ENCODE measurements at places on chromosomes 1 and 21. TPM values are rescaled to one million over a fixed set of nuclear protein-coding genes. Genes with fewer than 3 reads are reported as not detected.

ADGRL2 gene
- total RNA-seq: 9.2 TPM

GRCh38 chr1:182185842-182186756 lies 124.6 kb upstream of the ZNF648 start:
- H3K4me1 ChIP-seq: no peaks in the 10 kb centered on the region
- H3K36me3 ChIP-seq: no peaks in the 10 kb centered on the region
- H3K27me3 ChIP-seq: no peaks in the 10 kb centered on the region
- no peak overlapping the region for H3K27ac ChIP-seq

DNA sequence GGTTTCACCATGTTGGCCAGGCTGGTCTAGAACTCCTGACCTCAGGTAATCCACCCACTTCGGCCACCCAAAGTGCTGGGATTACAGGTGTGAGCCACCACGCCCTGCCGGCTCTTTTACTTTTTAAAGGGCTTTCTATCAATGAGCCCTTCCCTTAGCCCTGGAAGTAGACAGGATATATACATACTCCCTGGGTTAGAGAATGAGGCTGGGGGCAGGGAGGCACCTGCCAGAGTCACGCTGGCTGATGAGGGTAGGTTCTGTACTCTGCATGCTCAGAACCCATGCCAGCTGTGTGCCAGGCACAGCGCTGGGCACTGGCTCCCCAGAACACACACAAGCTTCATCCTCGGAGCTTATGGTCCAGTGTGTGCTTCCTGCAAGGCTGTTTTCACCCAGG lies 113.6 kb upstream of the IPO9 start:
- DNase-seq: no peak
- no peaks in the 10 kb centered on the region for H3K27me3 ChIP-seq
- no peak overlapping the region for H3K4me3 ChIP-seq
- H3K27ac ChIP-seq: peak overlapping the region; percentile 81
- no peaks in the 10 kb centered on the region for H3K4me1 ChIP-seq

DNA sequence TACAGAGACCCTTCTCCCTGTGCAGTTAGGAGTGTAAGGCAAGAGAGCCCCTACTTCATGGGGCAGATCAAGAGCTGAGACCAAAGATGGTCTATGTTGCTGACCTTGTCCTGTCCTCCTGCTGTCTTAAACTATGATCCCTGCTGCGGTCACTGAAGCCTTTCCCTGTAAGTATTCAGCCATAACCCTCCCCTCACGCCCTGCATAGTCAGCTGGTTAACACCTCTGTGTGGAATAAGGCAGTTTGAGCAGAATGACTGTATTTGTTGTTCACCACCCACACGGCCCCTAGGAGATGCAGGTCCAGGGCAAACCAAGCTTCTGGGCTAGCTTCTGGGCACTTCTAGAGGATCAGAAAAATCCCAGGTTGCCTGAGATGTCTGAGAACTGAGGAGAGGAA lies 356 bp downstream of the TSPAN1 start:
- no peak for DNase-seq
- no peaks in the 10 kb centered on the region for H3K27me3 ChIP-seq
- H3K36me3 ChIP-seq: no peaks in the 10 kb centered on the region
- H3K4me1 ChIP-seq: peaks cover 9% of the 10 kb centered on the region

GSTM1 gene
- total RNA-seq: not detected

DNA sequence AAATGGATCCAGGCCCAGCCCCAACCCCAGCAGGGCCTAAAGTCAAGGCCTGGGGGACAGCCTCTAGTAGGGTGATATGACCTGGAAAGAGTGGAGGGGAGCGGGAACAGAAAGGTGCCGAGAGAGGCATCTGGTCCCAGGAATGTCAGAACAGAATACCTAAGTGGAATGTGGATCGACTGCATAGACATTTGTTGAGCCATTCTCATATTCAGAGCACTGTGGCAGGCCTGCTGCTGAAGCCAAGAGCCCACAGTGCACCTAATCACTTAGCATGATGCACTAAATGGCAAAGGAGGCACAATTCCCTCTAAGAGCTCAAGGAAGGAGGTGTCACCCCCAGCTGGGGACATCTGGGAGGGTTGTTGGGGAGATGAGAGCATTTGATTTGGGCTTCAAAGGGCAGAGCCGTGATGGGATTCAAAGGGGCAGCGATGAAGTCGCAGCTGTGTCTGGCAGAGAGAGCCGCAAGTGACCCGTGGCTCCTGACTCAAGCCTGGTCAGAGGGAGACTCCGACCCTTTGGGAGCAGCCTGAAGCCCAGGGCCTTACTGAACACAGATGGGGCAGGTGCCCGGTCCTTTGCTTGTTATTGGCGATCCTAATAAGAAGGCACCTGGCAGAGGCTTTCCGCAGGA lies 8.6 kb upstream of the PKP1 start:
- no peak overlapping the region for H3K27ac ChIP-seq
- H3K4me3 ChIP-seq: no peak overlapping the region
- DNase-seq: no peak
- H3K36me3 ChIP-seq: no peaks in the 10 kb centered on the region

DNA sequence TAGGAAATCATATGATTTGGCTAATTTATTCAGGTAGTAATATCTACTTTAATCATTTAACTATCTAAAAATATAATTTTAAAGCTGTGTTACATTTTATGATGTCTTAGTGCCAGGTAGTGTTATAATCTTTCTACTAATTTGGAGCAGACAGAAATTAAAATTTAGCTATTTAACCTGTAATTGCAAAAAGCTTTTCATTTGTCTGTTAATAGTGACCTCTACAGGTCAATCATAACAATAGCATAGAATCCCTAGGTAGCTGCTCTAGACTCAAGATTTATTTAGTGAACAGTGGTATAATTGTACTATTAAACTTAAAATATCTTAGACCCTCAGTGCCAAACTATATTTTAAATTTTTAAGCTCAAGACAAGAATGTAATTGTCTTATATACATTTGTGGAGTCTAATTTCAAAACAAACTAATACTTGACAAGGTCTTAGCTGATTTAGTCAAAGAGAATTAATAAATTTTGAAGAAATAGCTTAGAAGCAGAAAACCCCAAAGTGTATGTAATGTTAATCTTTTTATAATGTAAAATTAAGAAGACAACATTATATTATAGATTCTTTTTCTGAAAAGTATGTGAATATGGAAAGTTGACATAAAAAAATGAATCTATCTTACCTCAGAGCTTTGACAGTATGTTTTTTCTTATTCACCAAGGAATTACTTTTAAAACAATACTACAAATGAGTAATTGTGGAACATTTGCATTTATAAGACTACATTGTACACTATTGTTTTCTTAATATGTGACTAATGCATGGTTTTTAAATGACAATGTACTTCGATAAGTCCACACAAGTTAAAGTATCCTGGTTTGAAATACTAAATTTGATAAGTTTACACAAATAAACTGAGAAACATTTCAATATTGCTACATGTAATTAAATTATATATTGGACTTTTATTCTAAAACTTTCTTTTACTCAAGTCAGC lies 64.1 kb upstream of the RNPC3 start:
- H3K27me3 ChIP-seq: no peaks in the 10 kb centered on the region
- no peaks in the 10 kb centered on the region for H3K4me1 ChIP-seq
- no peak for DNase-seq
- no peak overlapping the region for H3K4me3 ChIP-seq
- no peak overlapping the region for H3K27ac ChIP-seq

- no peak overlapping the region for H3K4me3 ChIP-seq
- H3K27ac ChIP-seq: no peak overlapping the region
- no peaks in the 10 kb centered on the region for H3K27me3 ChIP-seq
- peaks cover 43% of the 10 kb centered on the region for H3K36me3 ChIP-seq
These were observed 32.6 kb downstream of the ZBED6 start for GRCh38 chr1:203828002-203828401.

FAAH gene
- 19.5 TPM for total RNA-seq

GRCh38 chr1:28811766-28812668 lies at the start of gene OPRD1:
Gene OPRD1 (plus strand): TSS chr1:28812170. CDS start chr1:28812384, 214 bp downstream.
- no peaks in the 10 kb centered on the region for H3K36me3 ChIP-seq
- peaks cover 4% of the 10 kb centered on the region for H3K27me3 ChIP-seq
- peak within 1 kb of the TSS; percentile 12 for H3K4me3 ChIP-seq
- no peak for DNase-seq
- H3K27ac ChIP-seq: no peak within 1 kb of the TSS
- H3K4me1 ChIP-seq: no peaks in the 10 kb centered on the region

GRCh38 chr1:56414728-56415224 lies 164.6 kb downstream of the PLPP3 start:
- peaks cover 43% of the 10 kb centered on the region for H3K4me1 ChIP-seq
- no peaks in the 10 kb centered on the region for H3K36me3 ChIP-seq
- H3K27ac ChIP-seq: no peak overlapping the region
- H3K27me3 ChIP-seq: no peaks in the 10 kb centered on the region

GRCh38 chr1:11746092-11746491 lies 10.2 kb downstream of the AGTRAP start:
- no peak overlapping the region for H3K4me3 ChIP-seq
- H3K27ac ChIP-seq: peak overlapping the region; percentile 83
- DNase-seq: no peak
- no peaks in the 10 kb centered on the region for H3K27me3 ChIP-seq

- no peak overlapping the region for H3K27ac ChIP-seq
- H3K4me3 ChIP-seq: no peak overlapping the region
- H3K36me3 ChIP-seq: no peaks in the 10 kb centered on the region
- no peaks in the 10 kb centered on the region for H3K27me3 ChIP-seq
- no peak for DNase-seq
These were observed 15.0 kb downstream of the GNB1 start for GRCh38 chr1:1875932-1876331.

- no peaks in the 10 kb centered on the region for H3K4me1 ChIP-seq
- no peak overlapping the region for H3K27ac ChIP-seq
- H3K36me3 ChIP-seq: no peaks in the 10 kb centered on the region
These were observed 112.6 kb downstream of the ADAMTS1 start for GRCh38 chr21:26732432-26733221.

GRCh38 chr21:45910548-45911221 lies 70.9 kb upstream of the COL6A1 start:
- H3K4me1 ChIP-seq: no peaks in the 10 kb centered on the region
- no peaks in the 10 kb centered on the region for H3K36me3 ChIP-seq
- no peak overlapping the region for H3K27ac ChIP-seq
- no peak overlapping the region for H3K4me3 ChIP-seq
- DNase-seq: no peak
- no peaks in the 10 kb centered on the region for H3K27me3 ChIP-seq

LEMD1 gene
- total RNA-seq: 0.32 TPM
